Dermis blood vessel endothelial cell (primary cell): ENCODE measurements at places on chromosomes 12 and 14.

DNA sequence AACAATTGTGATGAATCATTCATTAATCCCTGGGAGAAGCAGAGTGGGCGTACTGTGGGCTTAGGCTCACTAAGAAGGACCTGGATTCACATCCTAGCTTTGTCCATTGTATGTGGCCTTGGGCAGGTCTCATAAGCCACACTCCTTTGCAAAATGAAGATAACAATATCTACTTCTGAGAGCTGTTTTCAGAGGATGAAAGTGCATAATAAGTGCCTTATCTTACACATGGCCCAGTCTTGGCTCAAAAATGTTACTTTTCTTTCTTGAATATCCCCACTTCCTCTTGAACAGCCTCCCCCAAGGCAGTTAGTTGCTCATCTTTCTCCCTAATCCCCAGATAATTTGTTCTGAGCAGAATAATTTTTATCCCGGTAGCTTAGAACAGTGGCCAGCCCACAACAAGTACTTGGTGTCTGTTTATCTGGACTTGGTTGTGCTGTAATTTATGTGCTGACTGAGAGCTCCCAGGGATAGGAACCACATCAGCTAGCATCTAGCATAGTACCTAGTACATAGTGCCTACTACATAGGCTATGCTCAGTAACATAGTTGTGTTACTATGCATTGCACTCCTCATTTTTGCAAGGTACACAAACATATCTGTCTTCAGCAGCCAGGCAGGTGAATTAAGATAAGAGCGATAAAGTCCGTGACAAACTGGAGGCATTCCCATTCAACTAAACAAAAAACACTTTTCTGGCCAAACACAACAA is 61.7 kb upstream of the NUDT4 start:
- DNase-seq: peak; percentile 32

GRCh38 chr14:68027276-68027675 is 207.7 kb downstream of the RAD51B start:
- no peak for DNase-seq

DNA sequence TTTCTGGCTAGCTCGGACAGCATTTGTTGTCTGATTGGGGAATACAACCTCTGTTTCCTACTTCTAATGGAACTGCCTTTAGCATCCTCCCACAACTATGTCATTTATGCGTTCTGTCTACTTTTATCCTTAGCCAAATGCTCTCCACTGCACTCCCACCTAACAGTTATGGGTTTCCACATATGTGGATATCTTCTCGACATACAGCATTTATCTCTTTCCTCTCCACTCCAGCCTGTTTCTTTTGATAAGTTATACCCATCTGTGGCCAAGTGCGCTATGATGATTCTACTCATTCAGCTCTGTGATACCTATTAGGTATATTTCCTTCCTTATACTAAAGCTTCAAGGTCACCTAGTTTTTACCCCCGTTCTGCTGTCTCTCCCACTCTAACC is 122.2 kb upstream of the NAP1L1 start:
- DNase-seq: no peak

GRCh38 chr12:132342251-132343227 is 13.2 kb upstream of the GALNT9 start:
- DNase-seq: peak; percentile 16

DNA sequence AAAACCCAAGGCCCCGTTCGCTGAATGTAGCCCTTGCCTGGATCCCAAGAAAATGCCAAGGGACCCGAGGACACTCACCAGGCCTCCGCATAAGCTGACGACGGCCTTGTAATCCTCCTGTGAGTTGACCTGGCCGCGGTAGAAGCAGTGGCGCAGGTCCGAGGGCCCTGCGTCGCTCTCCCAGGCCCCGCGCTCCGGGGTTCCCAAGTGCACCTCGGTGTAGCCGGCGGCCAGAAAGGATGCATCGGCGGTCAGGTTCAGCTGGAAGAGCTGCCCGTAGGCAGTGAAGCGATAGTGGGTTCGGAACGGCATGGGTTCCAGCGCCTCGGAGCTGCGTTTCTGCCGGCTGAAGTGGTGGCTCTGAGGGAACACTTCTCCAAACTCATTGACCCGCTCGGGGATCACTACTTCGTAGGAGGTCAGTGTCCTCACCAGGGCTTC is 1.2 kb downstream of the ADAMTS20 start:
- DNase-seq: no peak
